ENCODE measurements at places on chromosomes 7 and 10. TPM values are rescaled to one million over a fixed set of nuclear protein-coding genes. Genes with fewer than 3 reads are reported as not detected.

MAGI2 gene
- 1.8 TPM for total RNA-seq

NYAP1 gene
- 0.93 TPM for total RNA-seq

AS3MT gene
- total RNA-seq: 1.8 TPM

CPA5 gene
- not detected for total RNA-seq

TEX47 gene
- not detected for total RNA-seq

CYP3A7 gene
- 0.56 TPM for total RNA-seq

CUX1 gene
- 40.1 TPM for total RNA-seq

CPA2 gene
- 5,612 TPM for total RNA-seq

DNAJC2 gene
- total RNA-seq: 9.0 TPM

EFCAB10 gene
- total RNA-seq: not detected

VPS50 gene
- total RNA-seq: 11.7 TPM

ADCK2 gene
- total RNA-seq: 11.1 TPM

DNA sequence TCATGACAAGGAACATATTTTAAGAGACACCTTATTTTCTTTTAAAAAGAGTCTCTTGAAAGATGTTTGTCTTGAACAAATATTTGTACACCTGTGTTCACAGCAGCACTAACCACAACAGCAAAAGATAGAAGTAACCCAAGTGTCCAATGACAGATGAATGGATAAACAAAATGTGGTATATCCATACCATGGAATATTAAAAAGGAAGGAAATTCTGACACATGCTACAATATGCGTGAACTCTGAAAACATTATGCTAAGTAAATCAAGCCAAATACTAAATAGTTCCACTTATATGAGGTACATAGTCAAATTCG lies 17.8 kb downstream of the SGMS1 start:
- DNase-seq: no peak

GRCh38 chr10:9390516-9390915 lies 1336.0 kb downstream of the GATA3 start:
- DNase-seq: no peak

- DNase-seq: no peak
Observed at GRCh38 chr10:3196958-3197347, 24.4 kb upstream of the PITRM1 start.

DNA sequence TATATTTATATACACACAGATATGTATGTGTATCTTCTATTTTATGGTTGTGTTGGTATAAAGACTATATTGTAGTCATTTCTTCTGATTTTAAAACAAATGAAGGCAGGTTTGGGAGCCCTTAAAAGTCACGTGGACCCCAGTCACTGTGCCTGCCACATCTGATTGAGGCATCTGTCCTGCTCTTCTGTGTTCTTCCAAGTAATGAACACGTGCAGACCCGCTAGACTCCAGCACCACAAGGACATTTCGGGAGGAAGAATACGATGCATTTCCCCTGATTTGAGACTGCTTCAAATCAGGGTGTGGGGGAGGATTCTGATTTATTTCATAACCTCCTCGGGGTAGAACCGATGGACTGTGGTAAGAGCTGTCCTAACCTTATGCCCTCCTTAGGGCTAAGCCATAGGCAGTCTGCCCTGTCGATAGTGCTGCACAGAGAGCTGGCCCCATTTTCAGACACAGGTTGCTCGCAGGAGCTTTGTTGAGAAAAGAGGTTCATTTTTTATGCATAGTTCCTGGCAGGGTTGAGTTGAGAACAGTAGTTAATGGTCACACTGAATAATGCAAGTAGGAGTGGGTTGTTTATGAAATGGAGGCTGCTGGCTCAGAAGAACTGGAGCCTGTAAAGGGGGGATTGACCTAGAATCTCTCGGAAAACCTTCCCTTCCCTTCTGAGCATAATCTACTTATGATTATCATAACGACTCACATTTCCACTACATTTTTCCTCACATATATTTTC lies 55.0 kb upstream of the C10orf120 start:
- no peak for DNase-seq

GRCh38 chr10:97743169-97743943 lies 6.4 kb downstream of the ZFYVE27 start:
- no peak for DNase-seq

DNA sequence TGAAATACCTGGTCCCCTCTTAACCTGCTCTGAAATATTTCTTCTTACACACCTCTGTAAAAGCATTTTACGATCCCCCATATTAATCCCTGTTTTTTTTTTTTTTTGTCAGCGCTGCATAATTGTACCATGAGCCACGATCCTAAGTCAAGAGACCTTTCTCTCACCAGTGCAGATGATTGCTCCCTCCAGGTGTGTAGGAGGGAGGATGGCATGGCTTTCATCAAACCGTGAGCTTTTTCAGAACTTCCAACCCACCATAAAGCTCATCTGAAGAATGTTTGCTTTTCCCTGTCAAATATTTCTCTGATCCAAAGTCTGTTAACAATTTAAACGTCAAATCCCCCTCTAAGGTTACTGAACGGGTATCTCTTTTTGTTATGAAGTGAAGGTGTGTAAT lies 28.2 kb upstream of the SEPHS1 start:
- no peak for DNase-seq

- DNase-seq: no peak
Observed at GRCh38 chr7:19853261-19853832, 79.9 kb upstream of the TMEM196 start.

DNA sequence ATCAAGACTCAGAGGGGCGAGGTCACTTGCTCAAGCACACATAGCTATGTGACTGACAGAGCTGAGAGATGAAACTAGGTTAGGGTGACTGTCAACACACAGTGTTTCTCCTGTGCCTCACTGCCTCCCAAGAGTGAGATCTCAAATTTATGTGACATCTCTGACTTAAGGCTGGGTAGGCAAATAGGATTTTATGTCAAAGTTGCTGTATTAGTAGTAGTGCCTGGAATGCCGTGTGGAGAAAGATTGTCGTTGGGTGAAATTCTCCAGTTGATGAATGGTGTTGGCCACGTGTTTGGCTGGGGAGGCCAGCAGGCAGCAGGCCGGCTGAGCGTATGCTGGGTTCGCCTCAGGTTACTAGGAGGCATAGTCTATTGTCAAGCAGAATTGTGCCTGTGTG lies 148.3 kb upstream of the BMPER start:
- no peak for DNase-seq

DNA sequence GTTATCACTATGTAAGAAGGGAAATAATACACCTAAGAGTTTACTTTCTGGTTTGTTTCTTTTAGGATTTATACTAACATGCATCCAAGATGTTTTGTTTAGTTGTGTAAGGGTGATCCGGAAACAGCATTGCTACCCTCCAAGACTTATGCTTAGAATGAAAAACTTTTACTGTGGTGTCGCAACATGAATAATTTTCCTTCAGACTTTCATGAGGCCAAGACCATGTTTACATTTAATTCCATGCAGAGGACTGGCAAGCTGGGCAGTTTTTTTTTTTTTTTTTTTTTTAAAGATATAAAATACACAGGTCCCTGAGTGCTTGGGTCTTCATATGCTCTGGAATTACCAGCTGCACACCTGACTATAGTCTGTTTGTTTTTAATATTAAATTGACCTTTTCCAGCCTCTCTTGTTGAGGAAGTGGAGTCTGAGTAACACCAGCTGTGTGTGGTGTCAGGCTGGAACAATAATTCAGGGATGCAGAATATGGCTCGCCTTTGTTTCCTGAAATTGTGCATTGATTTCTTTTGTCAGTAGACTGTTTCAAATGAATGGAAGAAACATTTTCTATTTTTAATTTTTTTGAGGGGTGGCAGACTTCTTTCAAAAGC lies 81.7 kb downstream of the ST7 start:
- no peak for DNase-seq

DNA sequence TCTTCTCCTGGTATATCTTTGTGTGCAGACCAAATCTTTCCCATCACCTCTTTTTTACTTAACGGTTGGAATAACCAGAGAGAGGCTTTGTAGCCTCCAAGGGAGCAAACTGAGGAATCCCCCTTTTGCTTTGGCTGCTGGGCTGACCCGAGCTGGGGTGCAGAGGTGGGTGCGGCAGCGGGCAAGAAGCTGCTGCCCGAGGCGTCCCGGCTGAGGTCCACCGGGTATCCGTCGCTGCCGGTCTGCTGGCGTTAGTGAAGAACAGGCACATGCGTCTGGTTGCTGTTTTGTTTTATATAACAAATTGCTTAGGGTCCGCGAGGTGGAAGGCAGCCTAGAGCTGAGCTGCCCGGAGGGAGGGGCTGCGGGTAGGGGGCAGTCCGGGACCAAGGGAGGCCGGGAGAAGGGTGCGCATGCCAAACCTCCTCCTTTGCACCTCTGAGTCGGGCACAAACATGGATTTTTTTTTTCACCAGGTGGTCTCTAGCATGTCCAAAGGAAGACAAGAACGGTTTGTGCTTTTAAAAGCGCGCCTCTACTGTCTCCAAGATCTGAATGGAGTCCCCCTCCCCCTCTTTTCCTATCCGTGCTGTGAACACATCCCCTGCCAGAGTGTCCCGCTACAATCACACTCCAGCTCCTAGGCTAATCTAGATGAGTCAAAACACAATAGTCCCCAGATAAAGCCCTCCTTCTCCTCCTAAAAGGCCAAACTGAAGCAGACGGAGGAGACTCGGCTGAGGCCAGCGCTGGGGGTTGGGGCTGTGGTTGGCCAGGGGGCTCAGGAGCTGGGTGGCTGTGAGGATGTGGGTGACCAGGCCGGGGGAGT lies 6.8 kb upstream of the GATA3 start:
- no peak for DNase-seq

DNA sequence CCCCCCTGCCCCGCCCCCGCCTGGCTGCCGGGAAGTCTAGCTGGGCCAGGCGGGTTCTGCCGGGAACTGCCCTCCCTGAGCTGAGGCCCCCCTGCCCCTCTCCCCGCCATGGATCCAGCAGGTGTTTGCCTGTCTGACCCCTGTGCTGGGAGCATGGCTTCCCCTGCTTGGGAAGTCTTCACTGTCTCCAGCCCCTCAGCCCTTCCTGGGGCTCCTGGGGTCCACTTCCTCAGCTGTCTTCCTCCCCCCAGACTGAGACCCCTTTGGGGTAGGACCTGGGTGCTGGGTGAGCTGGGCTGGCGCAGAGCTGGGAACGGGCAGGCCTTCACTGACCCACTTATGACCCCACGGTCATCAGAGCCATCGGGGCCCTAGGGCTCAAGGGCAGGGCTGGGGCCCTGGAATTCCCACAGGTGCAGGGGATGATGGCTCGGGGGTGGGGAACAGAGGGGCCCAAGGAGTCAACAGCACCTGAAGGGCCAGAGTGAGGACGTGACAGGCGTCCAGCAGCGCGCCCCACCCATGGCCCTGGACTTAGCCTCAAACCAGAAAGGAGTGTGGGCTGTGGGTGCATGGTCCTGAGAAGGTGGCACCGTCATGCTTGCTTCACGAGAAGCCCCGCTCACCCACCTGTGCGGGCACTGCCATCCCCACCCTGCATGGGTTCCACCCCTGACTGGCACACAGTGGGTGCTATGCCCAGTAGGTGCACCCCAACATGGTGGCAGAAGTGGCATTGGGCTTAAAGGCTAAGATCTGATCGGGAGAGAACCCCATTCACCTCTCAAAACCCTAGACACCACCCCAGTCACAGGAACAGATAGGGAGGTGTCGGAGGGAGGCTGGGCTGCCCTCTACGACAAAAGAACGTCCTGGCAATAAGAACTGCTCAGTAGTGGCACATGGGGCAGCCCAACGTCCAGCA lies 16.2 kb upstream of the TNRC18 start:
- no peak for DNase-seq

DNA sequence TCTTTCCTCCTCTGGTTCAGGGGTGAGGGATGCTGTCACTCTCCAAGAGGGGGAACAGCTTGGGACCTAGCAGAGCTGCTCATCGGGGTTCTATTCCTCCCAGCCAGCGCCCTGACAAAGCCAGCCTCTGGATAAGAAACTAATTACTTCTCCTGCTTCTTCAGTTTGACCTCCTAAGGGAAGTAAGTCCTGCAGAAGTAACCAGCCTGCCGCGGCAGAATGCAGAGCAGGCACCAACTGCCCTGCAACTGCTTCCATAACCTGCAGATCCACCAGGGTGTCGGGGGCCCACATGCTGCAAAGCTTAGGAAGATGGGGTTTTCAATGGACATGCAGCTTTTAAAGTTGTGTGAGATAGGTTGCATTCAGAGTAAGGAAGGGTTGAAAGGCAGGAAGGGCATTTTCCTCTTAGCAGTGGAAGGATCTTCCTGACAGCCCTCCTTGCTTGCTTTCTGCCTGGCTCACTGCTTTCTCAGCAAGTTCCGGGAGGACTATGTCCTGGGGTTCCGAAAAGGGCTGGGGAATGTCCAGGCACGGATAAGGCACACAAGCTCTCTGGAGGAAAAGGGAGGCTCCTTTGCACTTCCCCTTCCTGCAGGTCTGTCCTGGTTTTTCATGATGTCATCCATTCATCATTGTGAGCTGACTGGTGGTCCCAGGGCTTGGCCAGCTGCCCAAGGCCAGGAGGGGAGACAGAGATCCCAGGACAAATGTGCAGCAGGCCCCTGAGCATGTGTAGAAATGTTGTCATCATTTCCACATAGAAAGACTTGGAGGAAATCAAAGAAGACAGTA lies 24.3 kb upstream of the CALU start:
- DNase-seq: no peak

GRCh38 chr7:159209429-159209828 lies 64.8 kb upstream of the VIPR2 start:
- DNase-seq: no peak

- DNase-seq: no peak
Observed at GRCh38 chr7:6242561-6242960, 29.9 kb downstream of the CYTH3 start.

DNA sequence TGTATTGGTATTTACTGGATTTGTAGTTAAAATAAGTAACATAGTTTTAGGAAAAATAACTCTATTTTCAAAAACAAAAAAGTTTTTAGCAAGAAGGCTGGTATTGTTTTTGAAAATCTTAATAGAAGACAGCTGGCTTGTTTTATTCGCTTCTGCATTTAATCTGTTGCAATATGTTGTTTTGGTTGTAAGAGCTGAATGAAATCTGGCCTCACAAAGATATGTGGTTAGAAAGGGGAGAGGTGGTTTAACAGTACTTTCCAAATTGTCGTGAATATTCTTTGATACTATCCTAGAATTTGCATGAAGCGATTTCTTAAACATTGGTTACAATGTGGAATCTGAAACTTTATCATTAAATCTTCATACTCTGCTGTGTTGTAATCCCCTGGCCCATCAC lies 355.9 kb upstream of the FZD8 start:
- no peak for DNase-seq

- no peak for DNase-seq
Observed at GRCh38 chr10:28118985-28119628, 120.2 kb upstream of the ODAD2 start.

GRCh38 chr7:73830681-73831583 lies at the start of gene CLDN4:
TSS of gene CLDN4 (plus strand) at chr7:73830996. CDS start at chr7:73831202, 206 bp downstream.
- DNase-seq: peak; percentile 96

GRCh38 chr10:17049195-17049594 lies 80.4 kb downstream of the CUBN start:
- no peak for DNase-seq

- DNase-seq: no peak
Observed at GRCh38 chr10:131195116-131195515, 116.4 kb downstream of the TCERG1L start.
